ENCODE measurements at places on chromosomes 7 and 10.

DNA sequence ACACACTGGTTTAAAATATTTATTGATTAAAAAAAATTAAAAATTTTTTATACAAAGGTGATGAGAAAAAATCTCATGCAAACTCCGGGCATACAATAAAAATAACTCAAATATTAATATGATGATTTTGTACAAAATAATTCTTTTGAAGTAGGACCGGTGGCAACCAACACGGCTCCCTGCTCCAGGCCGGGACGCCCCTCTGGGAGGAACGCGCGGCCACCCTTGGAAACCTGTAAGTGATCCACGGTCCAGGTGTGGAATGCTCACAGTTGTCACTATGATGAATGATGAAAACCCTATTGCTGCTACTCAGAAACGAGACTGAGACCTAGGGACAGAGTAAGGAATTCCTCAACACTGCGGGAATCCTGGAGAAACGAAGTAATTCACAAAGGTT, 219.1 kb downstream of the TCERG1L start:
- DNase-seq, result no peak

GRCh38 chr7:47088329-47089067, 493.4 kb downstream of the TNS3 start:
- DNase-seq, result no peak

DNA sequence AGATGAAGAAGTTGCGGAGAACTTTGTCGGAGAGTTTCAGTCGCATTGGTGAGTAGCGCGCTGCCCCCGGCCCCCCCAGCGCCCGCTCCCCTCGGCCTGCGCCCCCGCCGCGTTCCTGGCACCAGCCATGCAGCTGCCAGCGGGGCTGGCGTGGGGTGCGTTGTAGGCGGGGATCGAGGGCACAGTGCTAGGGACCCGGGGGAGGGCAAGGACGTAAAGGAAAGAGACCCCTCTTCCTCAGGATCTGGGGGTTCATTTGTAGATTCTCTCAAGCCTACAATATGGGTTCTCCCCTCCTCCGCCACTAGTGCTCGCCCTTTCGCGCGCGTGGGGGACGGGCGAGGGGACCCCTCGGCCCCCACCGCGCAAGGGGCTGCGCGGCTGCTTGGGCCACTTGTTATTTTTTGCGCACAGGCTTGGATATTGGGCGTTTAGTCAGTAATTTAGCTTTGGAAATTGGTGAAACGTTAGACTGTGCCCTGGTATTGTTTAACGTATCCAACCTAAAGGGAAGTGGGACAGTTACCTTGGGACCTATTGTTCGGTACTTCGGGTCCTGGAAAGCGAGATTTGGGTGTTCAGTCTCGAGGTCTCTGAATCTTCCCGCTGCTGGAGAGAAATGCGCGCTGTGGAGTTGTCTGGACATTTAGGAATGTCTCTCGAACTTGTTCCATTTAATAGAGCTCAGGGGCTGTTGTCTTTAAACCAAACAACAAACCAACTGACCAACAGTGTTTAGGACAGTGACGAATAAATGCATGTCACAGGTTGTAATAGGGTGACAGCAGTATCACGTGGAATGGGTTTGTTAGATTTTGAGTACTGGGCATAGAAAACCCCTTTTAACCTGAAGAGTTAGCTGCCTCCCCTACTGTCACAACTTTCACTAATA, 796 bp downstream of the CDK14 start:
- no peak for DNase-seq

DNA sequence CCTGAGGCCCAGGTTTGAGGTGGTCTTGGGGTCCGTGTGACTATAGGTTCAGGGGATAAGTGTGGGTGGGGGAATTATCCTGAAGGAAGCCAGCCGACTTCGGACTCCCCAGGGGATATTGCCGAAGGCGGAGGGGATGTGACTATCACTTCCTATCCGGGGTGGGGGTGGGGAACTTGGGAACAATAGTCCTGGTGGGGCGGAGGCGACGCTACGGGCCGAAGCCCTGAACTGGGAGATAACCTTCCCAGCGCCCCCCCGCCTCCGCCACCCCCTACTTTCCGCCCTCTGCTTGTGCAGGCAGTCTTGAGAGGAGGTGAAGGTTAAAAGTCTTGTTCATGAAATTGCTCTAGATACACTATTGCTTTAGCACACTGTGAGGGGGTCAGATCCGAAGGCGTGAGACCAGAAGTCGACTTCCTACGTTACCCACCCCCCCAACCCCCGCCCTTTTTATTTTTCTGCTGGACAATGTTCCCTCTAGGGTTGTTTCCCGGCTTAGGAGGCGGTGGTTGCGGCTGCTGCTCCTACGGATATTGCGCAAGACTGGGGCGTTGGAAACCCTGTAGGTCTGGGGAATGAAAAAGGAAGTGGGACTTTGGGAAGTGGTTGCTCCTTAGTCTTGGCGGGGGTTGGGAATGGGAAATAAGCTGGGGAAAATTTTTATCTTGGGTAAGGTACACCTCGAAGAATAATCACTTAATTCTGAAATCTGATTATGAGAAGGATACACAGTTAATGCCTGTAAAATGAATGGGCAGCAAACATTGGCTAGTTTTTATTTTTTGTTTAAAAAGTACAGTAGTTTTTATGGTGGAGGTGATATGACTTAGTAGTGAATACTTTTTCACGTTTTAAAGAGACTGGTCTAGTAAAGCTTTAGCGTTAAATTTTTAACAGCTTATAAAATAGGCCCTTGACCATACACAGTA, 1.5 kb downstream of the PTPN12 start:
- peak; percentile 88 for DNase-seq
